Activated CD4-positive, alpha-beta T cell treated with anti-CD3 and anti-CD28 coated beads, Interleukin-2, Interleukin-4, amounts not matched to agents 100 ng/mL and 50 ng/mL, durations not matched to agents 16 hours and 8 hours (primary cell): ENCODE measurements at places on chromosomes 7 and 10.

GRCh38 chr10:85916286-85916685, 450.3 kb downstream of the GRID1 start:
- no peak for DNase-seq

- DNase-seq: no peak
Observed at GRCh38 chr10:67257018-67257417, 331.2 kb downstream of the LRRTM3 start.

DNA sequence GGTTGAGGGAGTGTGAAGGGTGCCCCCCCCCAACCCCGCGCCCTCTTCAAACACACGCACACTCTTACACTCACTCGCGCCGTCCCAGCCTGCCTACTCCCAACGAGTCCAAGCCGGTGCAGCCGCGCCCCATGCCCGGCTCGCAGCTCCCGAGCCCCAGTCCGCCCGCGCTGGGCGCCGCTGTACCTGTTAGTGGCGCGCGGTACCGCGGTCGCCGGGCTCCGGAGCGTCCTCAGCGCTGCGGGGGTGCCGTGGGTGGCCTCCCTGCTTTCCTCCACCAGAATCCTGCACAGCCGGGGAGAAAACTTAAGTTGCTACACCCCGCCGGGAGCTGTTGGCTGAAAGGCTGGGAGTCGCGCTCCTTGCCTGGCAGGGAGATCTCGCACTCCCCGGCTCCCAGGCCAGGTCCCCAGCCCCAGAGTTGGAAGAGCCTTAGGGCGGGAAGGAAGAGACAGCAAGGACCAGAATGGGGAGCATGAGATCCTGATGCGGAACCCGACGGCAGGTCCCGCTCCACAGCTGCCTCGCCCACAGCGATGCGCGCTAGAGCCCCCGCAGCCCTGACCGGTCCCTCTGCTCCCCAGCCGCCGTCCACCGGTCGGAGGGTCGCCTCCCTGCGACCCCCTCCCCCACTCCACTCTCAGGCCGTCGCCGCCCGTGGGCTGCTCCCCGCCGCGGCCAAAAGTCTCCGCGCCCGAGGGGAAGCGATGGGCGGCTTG, 863 bp downstream of the ST8SIA6 start:
- peak; percentile 33 for DNase-seq

DNA sequence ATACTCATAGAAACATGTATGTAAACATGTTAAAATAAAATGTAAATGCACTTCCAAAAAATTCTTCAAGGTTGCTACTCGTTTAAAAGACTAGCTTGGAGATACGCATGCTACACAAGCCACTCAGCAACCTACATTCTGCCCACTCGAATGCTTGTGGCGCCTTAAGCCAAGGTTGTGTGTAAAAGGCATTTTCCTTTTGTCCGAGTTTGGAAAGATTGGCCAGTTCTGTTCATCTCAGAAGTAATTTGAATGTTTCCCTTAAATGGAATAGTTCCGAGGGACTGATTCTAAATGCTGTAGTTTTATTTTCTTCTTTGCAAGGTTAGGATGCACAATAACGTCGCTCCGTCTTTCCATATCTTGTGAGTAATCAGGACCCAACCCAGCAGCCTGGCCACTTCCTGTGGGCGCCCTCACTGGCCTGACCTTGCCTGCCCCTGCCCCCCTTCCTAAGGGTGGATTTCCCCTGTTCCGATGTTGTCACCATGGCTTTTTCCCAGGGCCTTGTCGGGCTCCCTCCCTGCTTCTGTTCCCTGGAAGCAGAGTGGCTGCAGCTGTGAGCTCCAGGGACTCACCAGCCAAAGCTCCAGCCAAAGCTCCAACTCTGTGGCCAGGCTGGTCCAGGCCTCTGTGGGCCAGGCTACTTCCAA, 70.6 kb downstream of the PTPRE start:
- no peak for DNase-seq

- no peak for DNase-seq
Observed at GRCh38 chr10:88647061-88647615, 17.1 kb upstream of the LIPF start.
